Stimulated activated CD8-positive, alpha-beta memory T cell treated with anti-CD3 and anti-CD28 coated beads, Interleukin-7, amount 100 ng/mL, for 1 hour (primary cell): ENCODE measurements at places on chromosomes 13 and 19.

- DNase-seq = no peak
These were observed 13.3 kb downstream of the APOC1 start for GRCh38 chr19:44927746-44928145.

DNA sequence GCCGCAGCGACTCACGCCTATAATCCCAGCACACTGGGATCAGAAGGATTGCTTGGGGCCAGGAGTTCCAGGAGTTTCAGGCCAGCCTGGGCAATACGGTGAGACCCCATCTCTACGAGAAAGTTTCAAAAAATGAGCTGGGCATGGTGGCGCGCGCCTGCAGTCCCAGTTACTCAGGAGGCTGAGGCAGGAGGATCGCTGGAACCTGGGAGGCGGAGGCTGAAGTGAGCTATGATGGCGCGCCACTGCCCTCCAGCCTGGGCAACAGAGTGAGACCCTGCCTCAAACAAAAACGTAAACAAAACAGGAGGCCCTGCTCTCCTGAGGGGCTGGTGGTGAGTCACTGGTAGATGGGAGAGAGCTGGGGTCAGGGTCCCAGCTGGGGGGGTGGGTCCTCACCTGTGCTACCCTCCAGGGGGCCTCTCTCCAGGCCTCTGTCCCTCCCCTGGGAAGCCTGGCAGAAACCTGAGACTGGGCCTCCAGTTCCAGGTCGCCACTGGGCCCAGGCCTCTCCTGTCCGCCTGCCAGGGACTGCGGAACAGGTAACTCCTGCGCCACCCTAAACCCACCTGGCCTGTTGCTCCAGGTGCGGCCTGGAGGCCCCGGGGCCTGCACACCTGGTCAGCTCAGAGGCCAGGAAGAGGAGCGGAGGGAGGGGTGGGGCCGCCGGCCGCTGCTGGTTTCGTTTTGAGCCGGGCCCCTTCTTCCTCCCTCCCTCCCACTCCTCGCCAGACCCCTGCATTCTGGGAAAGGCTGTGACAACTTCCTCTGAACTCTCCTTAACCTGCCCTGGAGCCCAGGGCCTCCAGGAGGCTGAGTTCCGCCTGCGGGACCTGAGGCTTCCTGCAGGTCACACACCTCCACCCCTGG is 17.2 kb upstream of the ZBTB7A start:
- DNase-seq = no peak

DNA sequence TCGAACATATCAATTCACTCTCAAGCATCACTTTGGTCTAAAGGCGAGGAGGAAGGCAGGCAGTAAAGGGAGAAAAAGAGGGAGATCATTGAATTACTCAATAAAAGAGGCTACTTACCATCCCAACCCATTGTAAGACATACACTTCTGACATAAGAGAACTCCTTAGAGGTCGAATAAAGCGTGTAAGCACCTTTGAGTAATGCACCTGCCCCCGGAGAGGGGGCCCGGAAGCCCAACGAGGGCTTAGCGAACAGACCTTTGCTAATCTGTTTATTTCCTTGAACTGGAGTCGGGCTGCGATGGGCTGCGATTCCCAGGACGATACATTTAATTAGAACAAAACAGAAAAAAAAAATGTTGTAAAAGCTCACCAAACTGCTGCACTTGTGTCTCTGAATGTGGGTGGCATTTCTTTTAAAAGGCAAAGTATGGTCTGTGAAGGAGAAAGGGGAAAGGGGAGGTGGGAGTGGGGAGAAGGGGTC is 3.0 kb downstream of the ZC3H4 start:
- no peak for DNase-seq

GRCh38 chr13:77470986-77471385 is 64.5 kb upstream of the SCEL start:
- DNase-seq = no peak

GRCh38 chr13:114140906-114141250 is 8.5 kb upstream of the RASA3 start:
- no peak for DNase-seq

DNA sequence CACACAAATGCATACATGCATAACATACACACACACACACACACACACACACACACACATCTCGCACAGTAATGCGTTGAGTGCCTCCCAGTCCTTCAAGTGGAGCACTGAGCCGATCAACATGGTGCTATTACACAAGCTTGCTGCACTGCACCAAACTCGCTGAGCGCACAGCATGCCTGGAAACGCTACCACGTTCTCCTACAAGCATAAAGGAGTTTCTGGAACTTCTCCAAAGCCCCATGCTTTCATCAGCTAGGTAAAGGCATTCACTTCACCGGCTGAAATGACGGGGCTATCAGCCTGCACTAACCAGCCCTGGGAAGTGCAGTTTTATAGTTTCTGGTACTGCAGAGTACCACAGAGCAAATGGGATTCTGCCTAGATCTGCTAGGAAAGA is 92.7 kb downstream of the FGF14 start:
- no peak for DNase-seq

DNA sequence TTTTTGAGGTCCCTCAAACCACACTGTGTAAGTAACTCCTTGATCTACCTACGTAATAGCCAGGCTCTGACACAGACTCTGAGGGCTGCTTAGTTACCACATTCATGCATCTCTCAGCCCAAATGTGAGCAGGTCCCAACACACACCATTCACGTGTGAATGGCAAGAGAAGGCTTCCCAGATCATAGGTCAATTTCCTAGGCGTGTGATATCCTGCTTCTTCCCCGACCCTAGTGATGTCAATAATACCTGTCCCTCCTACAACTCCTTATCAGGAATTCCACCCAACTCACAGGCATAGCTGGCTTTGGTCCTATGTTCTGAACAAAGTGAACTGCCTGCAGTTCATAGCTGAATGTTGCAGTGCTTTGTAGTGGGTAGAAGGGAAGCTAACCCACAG is 334.5 kb downstream of the RFC3 start:
- no peak for DNase-seq

DNA sequence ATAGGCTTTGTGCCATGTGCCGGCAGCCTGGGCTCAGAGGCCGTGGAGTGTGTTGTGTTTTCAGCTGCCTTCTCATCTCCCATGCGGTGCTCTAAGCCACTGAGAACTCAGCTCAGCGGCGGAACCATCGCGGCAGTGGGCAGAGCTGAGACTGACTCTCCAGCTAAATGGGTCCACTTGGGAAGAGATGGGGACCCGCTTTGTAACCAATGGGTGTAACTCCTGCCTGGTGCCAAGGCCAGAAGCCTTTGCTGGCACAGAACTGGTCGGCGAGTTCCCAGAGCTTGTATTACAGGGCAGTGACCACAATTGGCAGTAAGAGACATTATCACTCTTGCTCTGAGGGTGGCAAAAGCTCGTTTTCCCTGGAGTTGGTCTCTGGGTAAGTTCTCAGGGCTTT is 183.0 kb downstream of the STK24 start:
- DNase-seq = no peak

- no peak for DNase-seq
These were observed 238.1 kb downstream of the FOXO1 start for GRCh38 chr13:40428354-40428753.

DNA sequence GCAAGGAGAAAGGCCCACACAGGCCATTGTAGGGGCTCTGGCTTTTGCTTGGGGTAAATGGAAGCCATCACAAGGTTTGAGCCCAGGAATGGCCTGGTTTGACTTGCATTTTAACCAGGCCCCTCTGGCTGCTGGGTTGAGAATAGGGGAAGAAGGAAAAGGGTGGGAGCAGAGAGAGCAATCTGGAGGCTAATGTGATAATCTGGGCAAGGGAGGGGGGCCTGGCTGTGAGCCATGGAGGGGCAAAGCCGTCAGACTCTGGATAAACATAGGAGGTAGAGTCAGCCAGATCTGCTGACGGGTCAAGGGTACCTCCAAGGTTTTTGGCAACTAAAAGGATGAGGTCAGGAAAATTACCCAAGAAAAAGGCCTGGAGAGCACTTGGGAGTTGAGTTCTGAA is 41.6 kb downstream of the RFX2 start:
- no peak for DNase-seq

- DNase-seq = no peak
These were observed 122.0 kb downstream of the OLFM4 start for GRCh38 chr13:53150568-53150967.

- no peak for DNase-seq
These were observed 360 bp downstream of the DDX39A start for GRCh38 chr19:14418856-14419105.

DNA sequence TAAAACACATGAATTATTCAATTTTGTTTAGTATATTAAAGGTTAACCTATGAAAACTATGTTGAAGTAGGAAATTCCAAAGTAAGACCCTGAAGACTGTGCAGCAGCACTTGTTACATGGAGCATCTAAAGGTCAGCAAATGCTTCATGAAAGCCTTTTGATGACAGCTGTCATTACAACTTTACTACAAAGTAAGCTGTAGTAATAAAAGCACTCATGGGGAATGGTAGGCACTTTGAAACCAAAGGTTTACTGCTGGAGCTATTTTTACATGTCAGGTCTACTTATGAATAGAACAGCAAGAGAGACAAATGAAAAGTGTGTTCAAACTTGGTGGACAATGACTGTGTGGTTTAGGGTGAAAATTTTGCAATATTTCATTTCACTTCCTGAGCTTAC is 672.5 kb upstream of the PCDH20 start:
- no peak for DNase-seq

DNA sequence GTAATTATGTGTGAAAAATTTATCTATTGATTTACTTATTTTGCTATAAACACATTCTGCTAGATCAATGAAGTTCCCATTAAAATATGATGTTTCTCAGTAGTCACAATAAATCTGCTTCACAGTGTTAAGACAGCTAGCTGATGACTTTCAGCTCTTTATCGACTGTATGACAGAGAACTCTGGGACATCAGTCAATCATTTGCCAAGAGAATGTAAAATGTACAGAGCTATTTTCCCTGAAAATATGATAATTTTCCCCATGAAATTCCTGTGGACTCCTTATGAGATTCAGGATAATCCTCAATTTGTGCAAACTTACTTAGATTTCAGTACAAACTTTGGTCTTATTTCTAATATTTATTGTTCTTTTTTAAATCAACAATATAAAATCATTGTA is 430.5 kb downstream of the SLITRK6 start:
- no peak for DNase-seq

DNA sequence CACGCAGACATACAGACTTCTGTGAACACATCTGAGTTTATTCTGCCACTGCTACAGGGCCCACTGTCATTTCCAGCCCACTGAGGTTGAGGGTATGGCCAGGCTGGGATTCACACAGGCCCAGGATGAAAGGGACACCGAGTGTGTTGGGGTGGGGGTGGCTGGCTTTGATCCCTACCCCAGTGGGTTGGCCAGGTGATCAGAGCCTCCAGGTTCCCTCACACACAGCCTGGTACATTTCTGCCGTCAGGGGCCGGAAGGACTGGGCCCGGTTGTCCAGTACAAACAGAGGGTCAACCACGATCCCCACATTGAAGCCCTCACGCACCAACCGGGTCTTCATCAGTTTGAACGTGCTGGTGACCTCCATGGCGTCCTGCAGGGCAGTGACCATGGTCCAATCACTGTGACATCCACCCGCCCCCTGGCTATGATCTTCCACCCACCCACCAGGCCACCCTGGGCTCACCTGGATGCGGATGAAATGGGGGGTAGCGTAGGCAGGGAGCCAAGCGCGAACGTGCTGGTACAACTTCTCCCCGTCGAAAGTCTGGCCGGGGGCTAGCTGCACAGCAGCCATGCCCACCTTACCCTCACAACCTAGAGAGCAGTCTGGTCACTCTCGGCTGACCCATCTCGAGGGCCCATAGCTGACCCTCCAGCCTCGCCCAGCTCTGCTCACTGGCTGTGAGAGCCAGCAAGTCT is 13.3 kb downstream of the SLC27A5 start:
- DNase-seq = no peak

DNA sequence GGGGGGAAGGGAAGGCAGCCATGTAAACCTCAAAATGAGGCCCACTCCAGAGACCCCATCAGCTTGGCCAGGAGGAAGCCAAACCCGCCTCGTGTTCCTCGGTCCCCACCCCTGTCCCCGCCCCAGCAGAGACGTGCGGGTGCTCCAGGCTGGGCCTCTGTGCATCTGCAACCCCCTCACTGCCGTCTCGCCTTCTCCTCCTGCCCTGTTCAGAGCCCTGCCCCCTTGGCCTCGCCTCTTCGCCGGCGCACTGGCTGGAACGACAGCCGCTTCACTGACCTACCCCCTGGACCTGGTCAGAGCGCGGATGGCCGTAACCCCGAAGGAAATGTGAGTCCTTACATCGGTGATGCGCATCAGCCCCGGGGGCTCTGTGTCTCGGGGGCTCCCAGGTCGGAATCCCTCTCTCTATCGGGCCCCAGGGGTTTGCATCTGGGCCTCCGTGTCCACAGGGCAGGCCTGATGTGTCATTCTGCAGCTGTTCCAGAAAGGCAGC is 32.2 kb downstream of the TMEM161A start:
- DNase-seq = no peak

- no peak for DNase-seq
These were observed 29.1 kb downstream of the CUL4A start for GRCh38 chr13:113238536-113238935.

GRCh38 chr19:41871573-41872383 is 5.3 kb upstream of the CD79A start:
- DNase-seq = peak; percentile 27

DNA sequence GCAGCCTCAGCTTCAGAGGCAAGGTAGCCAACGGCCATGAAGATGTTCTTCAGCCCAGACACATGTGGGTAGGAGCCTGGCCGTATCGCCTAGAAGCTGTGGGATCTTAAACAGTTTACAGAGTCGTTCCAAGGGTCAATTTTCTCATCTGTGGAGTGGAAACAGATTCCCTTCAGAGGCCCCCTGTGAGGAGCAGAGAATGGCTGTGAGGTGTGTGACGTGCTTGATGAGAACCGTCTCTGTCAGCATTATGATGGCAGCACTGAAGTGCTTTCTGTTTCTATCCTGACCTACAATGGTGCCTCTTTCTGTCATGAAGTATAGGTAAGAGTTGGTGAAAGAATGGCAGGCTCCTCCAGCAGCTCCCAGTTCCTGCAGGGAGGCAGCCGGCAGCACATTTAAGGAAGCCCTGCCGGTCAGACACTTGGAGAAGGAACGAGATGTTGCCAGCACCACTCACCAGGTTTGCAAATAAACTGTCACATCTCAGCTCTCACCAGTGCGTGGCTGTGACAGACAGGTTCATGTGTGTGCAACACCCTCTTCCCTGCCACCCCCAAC is 277.3 kb downstream of the FOXO1 start:
- DNase-seq = no peak

DNA sequence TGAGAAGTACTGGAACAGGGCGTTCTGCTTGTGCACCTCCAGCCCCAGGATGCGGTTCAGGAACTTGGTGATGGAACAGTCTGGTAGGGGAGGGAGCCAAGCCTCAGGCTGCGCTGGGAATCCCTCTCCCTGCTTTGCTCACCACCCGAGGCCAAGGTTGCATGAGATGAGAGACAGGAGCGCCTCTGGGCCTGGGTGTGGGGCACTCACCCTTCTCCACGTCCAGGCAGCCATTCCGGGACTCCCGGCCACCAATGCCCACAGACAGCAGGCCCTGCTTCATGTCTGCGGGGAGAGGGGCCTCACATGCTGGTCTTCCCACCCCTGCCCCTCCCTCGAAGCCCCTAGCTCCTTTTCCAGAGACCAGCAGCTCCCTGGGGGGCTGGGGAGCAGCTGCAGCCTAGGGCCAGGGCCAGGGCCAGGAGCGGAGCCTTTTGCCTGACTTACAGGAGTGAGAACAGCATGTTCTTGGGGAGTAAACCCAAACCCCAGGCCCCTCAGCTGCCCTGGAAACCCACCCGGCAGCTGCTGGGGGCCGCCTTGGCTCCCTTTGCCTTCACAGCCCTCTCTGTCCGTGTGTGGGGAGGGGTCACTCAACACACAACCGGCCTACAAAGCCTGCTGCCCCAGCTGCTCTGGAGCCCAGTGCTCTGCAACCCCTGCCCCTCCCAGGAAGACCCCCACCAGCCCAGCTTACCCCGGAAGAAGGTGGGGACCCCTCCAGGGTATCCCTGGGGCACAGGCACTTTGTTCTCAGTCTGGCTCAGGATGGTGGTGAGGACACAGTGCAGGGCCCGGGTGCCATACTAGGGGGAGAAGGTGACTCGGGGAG is 7.2 kb downstream of the GPX4 start:
- DNase-seq = no peak
